Stimulated activated CD8-positive, alpha-beta memory T cell treated with anti-CD3 and anti-CD28 coated beads, Interleukin-7, amount 100 ng/mL, for 1 hour (primary cell): ENCODE measurements at places on chromosomes 5 and 9.
A peak's percentile ranks its signal among the peaks of the same experiment; 100 is the strongest.

GRCh38 chr5:177162379-177162778 is 28.8 kb downstream of the NSD1 start:
- no peak for DNase-seq

GRCh38 chr9:23120630-23121029 is 674.0 kb downstream of the DMRTA1 start:
- no peak for DNase-seq

DNA sequence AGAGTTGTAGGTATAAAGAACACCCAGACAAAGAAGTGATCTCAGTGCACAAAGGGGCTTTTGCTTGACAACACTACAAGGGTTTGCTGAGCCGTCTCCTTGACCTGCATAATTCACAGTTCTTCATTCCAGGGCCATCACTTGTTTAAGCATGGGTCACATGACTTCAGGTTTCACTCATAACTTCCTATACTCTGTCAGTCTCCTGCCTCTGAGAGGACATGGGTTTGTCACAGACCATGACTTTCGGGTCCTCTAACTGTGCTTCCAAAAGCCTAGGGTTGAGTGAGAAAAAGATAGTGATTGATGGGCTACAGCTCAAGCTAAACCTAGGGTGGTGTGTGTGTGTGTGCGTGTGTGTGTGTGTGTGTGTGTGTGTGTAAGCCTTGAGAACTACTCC is 166.4 kb downstream of the CDH6 start:
- DNase-seq = no peak

DNA sequence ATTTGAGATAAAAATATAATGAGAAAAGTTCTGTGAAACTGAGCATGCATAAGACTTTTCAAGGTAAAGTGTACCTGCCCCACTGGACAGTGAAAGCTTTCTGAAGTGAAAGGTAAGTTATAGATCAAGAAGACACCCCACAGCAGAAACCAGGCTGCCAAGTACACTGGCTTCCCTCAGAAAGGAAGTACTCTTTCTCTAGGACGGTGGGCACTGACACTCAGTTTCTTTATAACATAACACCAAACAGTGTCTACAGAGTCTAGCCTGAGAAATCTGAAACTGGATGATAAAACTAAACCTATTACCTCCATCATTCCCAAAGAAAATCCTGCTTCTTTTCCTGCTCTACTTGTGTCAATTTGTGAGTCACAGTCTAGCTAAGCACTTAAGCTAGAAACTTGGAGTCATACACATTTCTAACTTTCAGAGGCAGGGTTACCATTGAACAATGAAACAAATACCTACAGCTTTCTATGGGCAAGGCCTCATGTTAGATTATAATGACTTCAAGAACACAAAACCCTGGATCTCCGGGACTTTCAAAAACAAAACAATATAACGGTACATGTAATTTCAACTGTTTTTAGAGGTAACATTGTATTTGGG is 136.7 kb downstream of the CPLANE1 start:
- no peak for DNase-seq

- DNase-seq = no peak
These were observed 34.7 kb downstream of the PSIP1 start for GRCh38 chr9:15475923-15476536.

- DNase-seq = peak; percentile 38
These were observed at the start of the genes GBA2 and RGP1 for GRCh38 chr9:35748858-35749514. TSS of gene GBA2 (minus strand) at chr9:35749228. CDS start at chr9:35748704, 524 bp downstream. TSS of gene RGP1 (plus strand) at chr9:35749287. CDS start at chr9:35749756, 469 bp downstream.

DNA sequence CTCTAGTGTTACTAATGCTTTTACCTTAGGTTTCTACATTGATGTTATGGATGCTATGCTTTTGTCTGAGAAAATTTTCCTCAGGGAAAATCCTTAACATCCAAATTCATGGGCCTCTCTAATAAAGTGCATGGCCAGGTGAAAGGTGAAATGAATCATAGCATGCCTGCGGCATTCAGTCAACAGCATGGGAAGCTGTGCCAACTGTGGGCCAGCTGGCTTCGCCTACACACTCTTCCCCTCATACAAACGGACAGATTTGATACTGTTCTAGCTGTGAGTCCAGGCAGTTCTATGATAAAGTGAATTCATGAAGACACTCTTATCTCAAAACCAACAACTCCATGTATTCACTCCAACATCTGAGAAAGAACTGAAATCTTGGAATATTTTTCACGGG is 374.1 kb downstream of the PLK2 start:
- DNase-seq = no peak

- DNase-seq = no peak
These were observed 16.1 kb upstream of the FKTN start for GRCh38 chr9:105541838-105542237.

- no peak for DNase-seq
These were observed 5.5 kb upstream of the DNAJC21 start for GRCh38 chr5:34923694-34924461.

GRCh38 chr9:31188496-31188895 is 1195.9 kb upstream of the ACO1 start:
- no peak for DNase-seq

GRCh38 chr5:75306746-75307145 is 30.3 kb upstream of the HMGCR start:
- no peak for DNase-seq

GRCh38 chr5:156515803-156516360 is 188.9 kb downstream of the SGCD start:
- no peak for DNase-seq

- DNase-seq = no peak
These were observed 481.7 kb downstream of the TLE1 start for GRCh38 chr9:81207651-81208050.

- no peak for DNase-seq
These were observed 33.8 kb downstream of the FANCC start for GRCh38 chr9:95283673-95284072.

GRCh38 chr5:175569701-175570100 is 88.2 kb upstream of the HRH2 start:
- no peak for DNase-seq

DNA sequence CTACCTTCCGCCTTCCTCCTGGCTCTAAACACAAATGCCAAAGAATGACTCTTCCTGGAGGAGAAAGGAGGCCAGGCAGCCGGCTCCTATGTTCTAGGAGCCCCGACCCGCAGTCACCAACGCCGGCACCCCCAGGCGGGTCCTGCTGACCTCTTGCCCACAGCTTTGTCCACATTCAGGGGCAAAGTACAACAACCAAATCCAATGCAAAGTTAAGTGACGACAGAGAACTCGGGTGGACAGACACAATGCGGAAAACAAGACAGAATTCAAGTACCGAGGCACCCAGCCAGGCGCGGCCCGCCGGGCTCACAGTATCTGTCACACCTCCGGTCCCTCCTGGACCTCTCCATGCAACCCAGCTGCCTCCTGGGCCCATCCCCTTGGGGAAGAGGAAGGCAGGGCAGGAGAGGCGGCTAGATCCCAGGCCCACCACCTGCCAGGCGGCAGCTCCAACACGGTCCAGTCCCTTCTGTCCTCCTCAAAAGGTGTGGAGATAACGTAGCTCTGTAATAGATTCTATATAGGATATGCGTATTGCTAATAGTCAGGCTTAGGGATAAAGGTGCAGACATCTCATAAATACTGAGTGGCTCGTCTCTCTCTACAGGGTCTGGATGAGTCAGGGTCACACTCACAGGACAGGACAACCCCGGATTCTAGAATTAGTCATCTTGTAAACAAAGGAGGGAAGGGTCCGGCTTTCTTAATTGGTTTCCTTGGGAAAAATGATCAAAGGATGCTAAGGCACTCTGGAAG is 46.9 kb upstream of the UBAC1 start:
- DNase-seq = no peak

DNA sequence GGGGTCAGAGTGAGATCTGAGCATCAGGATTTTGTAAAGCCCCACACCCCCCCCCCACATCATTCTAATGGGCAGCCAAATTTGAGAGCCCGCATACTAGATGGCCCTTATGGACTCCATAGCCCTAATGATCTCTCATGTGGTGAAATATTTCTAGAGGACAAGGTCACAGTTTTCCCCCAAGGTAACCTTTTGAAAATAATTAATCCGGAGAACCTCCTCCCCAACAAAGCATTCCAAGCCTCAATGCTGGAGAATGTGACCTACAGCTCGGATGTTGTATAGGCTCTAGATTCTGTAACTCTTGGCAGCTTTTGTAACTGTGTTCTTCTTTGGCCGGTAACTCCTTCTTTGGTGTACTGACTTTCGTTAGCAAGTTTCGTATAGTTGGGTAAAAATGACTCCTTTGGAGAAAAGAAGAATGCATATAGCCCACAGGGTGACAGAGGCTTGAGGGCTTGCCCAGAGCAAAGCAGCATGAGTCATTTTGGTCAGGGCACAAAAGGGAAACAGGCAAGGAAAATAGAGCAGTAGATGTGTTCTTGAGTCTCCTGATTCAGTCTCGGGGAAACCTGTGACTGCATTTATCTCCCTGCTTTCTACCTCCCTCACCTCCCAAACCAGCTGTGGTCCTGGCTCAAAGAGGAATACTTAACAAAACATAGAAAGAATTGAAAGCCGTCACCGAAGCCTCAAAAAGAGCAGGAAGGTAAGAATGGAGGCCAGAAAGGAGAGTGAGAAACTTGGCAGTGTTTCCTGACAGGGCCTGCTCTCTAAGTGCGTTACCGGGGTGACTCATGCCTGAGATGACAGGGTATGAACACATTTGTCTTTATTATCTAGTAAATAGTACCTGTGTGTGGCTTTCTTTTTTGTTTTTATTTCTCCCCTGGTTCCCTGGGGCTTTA is 6.6 kb upstream of the XPA start:
- no peak for DNase-seq

GRCh38 chr5:160641405-160641804 is 210.6 kb downstream of the ATP10B start:
- DNase-seq = no peak

DNA sequence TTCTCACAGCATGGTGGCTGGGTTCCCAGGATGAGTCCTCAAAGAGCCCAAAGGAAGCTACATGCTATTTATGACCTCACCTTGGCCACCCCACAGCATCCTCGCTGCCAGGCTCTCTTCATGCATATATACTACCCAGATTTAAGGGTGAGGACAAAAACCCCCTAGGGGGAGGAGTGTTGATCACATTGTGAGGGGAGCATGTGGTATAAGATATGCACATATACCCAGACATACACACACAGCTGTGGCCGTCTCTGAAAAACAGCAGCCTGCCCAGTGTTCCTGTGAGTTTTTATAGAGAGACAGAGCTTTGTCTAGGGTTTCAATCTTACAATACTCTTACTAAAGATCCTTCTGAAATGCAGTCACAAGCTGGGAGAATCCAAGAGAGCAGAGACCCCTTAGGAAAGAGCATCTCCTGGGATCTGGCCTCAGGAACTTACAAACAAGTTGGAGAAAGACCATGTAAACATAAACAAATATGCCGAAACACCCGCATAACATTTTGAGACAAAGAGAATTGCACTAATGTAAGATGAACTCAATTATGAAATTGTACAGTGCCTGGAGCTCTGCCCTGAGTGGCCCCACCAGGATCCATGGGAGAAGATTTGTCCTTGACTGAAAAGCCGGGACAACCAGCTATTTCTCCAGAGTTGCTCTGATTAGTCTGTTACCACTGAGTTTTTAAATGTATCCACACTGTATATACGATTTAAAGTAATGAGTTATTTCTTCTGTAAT is 146.4 kb downstream of the GADD45G start:
- DNase-seq = no peak

DNA sequence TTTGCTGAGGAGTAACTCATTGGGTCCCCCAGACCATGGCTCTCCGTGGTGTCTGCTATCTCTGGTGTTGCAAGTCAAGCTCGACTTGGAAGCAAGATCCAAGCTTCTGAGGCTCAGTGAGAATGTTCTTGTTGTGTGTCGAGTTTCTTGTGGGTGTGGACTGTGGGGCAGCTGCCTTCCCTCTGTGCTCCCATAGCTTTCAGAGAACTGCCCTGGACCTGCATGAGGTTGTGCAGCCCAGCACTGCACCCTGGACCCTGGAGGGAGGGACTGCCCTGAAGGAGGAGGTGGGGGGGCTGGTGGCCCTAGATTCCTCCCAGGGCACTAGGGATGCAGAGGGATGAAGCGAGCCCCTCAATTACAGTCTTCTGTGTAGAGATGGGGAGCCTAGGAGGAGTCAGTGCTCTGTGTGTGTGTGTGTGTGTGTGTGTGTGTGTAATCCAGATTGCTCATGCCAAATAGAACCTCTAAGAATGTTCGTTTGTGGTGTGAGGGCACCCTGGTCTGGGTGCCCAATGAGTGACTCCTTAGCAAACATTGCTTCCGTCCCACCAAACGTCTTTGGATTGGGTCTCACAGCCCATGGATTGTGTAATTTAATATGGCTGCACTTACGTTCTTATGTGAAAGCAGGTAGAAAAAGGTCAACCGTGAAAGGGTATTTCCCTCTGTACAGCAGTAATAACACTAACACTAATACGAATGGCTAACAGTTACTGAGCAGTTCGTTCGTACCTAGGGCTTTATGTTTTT is 143.3 kb upstream of the LMX1B start:
- DNase-seq = no peak

- DNase-seq = no peak
These were observed 2.3 kb upstream of the AK3 start for GRCh38 chr9:4743131-4743875.

- no peak for DNase-seq
These were observed 60.4 kb upstream of the CAST start for GRCh38 chr5:96601715-96602244.

DNA sequence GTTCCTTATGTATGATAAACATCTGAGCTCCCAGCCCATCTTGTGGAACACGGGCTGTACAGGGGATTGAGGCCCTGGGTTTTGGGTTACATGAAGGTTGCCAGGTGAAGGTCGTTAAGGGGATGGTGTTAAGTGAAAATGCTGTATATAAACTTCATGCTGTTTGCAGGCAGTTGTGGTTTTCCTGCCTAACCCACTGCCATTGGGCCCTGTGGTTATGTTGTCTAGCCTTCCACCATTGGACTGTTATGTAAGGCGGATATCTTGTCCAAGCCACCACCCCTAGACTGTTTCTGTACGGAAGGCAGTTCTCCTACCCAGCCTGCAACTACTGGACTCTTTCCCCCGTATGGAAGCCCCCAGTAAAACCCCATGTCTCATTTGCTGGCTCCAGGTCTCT is 246.1 kb downstream of the KIF4B start:
- DNase-seq = no peak

DNA sequence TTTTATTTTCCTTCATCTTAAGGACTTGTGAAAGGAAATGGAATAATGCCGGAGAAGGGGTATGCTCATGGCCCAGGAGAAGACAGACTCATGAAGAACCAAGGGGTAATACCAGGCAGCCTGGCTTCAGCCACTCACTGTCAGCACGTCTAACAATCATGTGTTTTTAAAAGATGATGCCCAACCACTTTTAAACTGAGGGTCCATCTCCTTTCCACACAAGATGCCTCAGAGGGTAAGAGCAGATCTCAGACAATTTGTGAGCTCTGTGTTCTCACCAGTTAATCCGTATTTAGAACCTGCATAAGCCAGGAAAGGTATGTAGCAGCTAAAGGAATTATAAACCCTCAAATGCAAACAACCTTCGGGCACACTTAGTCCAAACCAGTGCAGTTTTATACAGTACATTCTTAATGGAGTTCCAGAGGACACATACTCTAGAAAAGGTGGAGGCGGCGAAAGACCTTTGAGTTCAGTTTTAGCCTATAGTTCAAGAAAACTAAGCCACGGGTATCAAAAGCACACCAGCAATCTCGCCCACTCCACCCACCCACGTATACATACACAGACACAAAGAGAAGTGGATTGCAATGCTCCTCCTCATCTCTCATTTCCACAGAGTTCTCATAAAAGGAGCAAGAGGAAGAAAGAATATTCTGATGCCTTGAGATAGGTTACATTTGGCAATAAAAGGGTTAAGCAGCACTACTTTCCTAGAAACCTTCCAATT is 2.6 kb downstream of the DIAPH1 start:
- DNase-seq = no peak

- no peak for DNase-seq
These were observed 19.9 kb upstream of the SVEP1 start for GRCh38 chr9:110599468-110599867.
